ENCODE measurements at places on chromosomes 3 and 15.
A peak's percentile ranks its signal among the peaks of the same experiment; 100 is the strongest.

- DNase-seq, result no peak
Observed at GRCh38 chr3:185371306-185372074, 8.6 kb downstream of the MAP3K13 start.

- DNase-seq, result no peak
Observed at GRCh38 chr3:42746455-42747450, 26.3 kb downstream of the CCDC13 start.

DNA sequence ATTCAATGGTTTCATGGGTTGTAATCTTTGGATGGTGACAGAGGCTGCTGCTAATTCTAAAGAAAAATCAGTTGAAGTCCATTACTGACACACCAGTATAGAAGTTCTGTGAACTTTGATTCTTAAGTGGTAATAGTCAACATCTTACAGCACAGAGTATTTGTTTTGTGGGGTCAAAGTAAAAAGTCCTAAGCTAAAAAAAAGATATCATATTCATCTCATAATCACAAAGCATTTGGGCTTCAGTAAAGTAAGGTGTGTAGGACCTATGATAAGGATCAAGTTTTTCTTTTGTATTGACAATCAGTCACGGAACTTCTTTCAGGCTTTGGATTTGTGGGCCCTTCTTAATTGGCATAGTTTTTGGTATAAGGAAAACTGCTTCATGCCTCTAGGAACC, 1.1 kb downstream of the ASTE1 start:
- no peak for DNase-seq

- DNase-seq, result no peak
Observed at GRCh38 chr3:1578124-1578806, 485.4 kb downstream of the CNTN6 start.

DNA sequence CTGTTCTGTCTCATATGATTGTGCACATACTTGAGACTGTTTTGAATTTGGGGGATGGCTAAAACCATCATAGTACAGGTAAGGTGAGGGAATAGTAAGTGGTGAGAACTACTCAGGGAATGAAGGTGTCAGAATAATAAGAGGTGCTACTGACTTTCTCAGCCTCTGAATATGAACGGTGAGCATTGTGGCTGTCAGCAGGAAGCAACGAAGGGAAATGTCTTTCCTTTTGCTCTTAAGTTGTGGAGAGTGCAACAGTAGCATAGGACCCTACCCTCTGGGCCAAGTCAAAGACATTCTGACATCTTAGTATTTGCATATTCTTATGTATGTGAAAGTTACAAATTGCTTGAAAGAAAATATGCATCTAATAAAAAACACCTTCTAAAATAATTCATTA, 5.1 kb downstream of the CCR5 start:
- no peak for DNase-seq

DNA sequence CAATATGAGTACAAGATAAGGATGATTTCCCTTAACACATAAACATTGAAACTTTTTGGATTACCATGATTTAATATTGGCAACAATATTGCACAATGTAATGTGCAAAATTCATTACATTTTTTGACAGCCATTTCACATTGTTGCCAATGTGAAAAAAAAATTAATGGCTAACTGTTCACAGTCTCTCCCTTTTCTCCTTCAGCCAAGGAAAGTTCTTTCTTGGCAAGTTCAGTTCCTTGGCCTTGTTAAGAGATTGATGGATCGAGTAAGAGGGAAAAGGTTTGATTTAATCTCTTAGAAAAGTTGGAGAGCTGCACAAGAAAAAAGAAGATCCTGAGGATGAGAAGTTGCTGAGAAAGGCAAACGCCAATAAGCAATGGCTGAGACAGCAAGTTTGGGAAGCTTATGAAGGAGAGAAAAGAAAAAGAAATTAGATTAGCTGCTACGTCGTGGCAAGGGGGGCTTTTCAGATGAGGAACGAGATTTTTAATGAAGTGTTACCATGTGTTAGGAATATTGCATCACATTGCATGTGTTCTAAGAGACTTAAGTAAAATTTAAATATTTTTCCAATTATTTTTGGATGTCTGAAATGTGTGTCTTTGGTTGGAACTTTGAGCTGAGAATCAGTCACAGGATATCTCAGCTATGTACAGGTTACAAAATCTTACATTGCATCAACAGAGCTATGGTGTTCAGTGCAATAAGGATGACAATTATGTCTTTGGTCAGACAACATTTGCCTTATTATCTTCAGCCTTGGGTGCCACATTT, 61.4 kb upstream of the ZNF280D start:
- no peak for DNase-seq

- DNase-seq, result no peak
Observed at GRCh38 chr3:44375450-44375849, 36.9 kb downstream of the TCAIM start.

GRCh38 chr3:80655216-80655615, 887.4 kb upstream of the ROBO1 start:
- no peak for DNase-seq

- no peak for DNase-seq
Observed at GRCh38 chr3:140103986-140104645, 169.1 kb downstream of the CLSTN2 start.

GRCh38 chr3:88180398-88180999, 30.7 kb downstream of the C3orf38 start:
- peak; percentile 82 for DNase-seq
